ENCODE measurements at places on chromosomes 3 and 15. TPM values are rescaled to one million over a fixed set of nuclear protein-coding genes. Genes with fewer than 3 reads are reported as not detected.

Gene HRG
- 1.7 TPM for total RNA-seq

Gene KCNH8
- 0.97 TPM for total RNA-seq

Gene PLAAT1
- 0.87 TPM for total RNA-seq

Gene TEX55
- not detected for total RNA-seq

Gene TMEM207
- 2.9 TPM for total RNA-seq

Gene GMPS
- 55.1 TPM for total RNA-seq

Gene C3orf85
- total RNA-seq: 33.4 TPM

Gene DNAH1
- 4.0 TPM for total RNA-seq

Gene GPR149
- total RNA-seq: 0.44 TPM
